Mesenchymal stem cell (in vitro differentiated cells and primary cell): ENCODE measurements at places on chromosomes 7 and 10.

DNA sequence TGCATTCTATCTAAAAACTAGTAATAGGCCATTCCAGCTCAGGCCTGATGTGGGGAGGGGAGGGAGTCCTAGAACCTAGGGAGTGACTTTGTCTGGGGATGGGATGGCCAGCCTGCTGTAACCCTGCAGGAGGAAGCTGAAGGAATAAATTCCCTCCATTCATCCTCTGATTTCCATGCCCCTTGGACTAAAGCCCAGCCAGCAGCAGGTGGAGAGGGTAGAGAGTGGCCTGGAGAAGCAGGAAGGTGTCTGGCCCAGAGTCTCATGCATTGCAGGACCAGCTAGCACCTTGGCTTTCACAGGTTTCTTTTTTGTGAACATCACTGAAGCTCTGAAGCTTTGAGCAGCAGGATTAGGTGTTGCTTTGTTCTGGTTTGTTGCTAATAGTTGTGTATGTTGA, 32.8 kb upstream of the CDH23 start:
- H3K27me3 ChIP-seq, result no peaks in the 10 kb centered on the region
- no peak overlapping the region for H3K27ac ChIP-seq
- DNase-seq, result no peak
- no peak overlapping the region for H3K4me3 ChIP-seq
- peaks cover 4% of the 10 kb centered on the region for H3K4me1 ChIP-seq
- no peaks in the 10 kb centered on the region for H3K36me3 ChIP-seq

DNA sequence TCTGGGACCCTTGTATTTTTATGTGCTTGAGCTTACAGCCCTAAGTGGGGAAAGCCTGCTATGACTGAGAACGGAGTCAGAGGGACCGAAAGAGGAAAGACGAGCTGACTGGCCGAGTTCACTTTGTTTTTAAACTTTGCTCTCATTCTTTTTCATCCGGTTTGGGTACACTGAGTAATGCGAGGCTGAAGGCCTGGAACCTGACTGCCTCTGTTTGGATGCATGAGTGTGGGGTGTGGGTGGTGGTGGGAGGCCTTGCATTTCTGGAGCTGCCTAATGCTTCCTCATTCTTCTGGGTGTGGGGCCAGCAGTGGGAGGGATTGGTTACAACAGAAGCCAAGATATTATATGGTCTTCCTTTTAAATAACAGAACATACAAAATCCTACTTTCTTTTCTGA, 155.5 kb downstream of the BUB3 start:
- no peaks in the 10 kb centered on the region for H3K36me3 ChIP-seq
- H3K4me3 ChIP-seq, result no peak overlapping the region
- no peak overlapping the region for H3K27ac ChIP-seq
- no peaks in the 10 kb centered on the region for H3K4me1 ChIP-seq
- H3K27me3 ChIP-seq, result no peaks in the 10 kb centered on the region

DNA sequence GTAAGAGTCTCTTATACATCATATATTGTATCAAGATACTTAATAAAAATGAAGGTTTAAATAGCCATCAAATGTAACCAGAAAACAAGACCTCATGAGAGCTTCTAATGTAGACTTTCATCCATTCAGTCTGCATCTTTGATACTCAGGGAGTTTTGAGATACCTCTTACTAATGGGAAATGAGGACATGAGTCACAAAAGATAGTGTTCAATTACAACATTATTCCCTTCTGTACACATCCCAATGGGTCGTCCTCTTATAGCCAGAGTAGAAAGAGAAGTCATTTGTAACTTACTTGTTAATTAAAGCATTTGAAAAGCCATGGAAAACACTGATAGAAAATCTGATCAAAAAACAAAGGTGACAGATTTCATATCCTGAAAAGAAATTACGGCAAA, 19.4 kb downstream of the SHTN1 start:
- no peaks in the 10 kb centered on the region for H3K4me1 ChIP-seq
- no peak overlapping the region for H3K27ac ChIP-seq
- DNase-seq, result peak; percentile 23
- no peaks in the 10 kb centered on the region for H3K36me3 ChIP-seq
- H3K27me3 ChIP-seq, result no peaks in the 10 kb centered on the region

DNA sequence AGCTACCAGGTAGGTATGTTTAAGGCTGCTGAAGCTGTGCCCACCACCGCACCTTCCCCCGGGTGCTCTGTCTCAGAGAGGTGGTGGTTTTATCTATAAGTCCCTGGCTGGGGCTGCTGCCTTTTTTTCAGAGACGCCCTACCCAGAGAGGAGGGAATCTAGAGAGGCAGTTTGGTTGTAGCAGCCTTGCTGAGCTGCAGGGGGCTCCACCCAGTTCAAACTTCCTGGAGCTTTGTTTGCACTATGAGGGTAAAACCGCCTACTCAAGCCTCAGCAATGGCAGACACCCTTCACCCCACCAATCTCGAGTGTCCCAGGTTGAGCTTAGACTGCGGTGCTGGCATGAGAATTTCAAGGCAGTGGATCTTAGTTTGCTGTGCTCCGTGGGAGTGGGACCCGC, 43.6 kb upstream of the CYP2C18 start:
- no peak overlapping the region for H3K27ac ChIP-seq
- H3K36me3 ChIP-seq, result no peaks in the 10 kb centered on the region
- H3K27me3 ChIP-seq, result no peaks in the 10 kb centered on the region
- DNase-seq, result no peak
- no peak overlapping the region for H3K4me3 ChIP-seq
- no peaks in the 10 kb centered on the region for H3K4me1 ChIP-seq

GRCh38 chr10:58666024-58666423, 153.4 kb downstream of the BICC1 start:
- DNase-seq, result no peak
- no peaks in the 10 kb centered on the region for H3K27me3 ChIP-seq

GRCh38 chr10:34967335-34967880, 122.7 kb downstream of the CUL2 start:
- no peaks in the 10 kb centered on the region for H3K36me3 ChIP-seq
- no peak overlapping the region for H3K27ac ChIP-seq

DNA sequence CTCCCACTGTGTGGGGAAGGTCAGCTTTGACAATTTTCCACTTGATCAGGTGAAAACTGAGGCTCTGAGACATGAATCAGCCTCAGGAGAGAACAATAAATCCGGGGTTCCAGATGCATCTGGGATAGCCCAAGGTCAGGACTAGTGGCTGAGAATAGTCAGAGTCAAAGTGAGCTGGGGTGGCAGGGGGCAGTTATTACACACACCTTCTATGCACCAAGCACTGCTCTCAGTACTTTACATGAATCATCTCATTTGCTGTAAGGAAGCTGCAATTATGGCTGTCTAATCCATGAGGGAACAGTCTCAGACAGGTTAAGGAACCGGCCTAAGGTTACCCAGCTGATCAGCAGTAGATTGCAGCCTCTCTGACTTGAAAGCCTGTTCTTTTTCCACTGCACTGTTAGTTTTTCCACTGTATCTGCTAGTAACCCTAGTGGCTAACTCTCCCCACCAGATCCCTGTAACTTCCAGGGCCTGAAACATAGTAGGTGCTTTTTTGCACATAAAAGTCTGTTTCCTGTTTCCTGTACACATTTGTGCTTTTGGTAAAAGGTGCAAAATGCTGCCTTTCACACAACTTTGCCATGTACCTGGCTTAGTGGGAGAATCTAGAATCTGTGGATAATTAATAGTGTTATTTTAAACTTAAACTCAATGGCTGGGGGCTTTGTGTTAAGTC, 125.9 kb downstream of the EMX2 start:
- no peak overlapping the region for H3K4me3 ChIP-seq
- no peak for DNase-seq
- H3K36me3 ChIP-seq, result no peaks in the 10 kb centered on the region
- no peaks in the 10 kb centered on the region for H3K4me1 ChIP-seq
- H3K27ac ChIP-seq, result no peak overlapping the region
- peaks cover 3% of the 10 kb centered on the region for H3K27me3 ChIP-seq

- H3K36me3 ChIP-seq, result peaks cover 75% of the 10 kb centered on the region
- peak; percentile 68 for DNase-seq
- H3K4me3 ChIP-seq, result no peak overlapping the region
- H3K27ac ChIP-seq, result no peak overlapping the region
- H3K27me3 ChIP-seq, result no peaks in the 10 kb centered on the region
Measured at GRCh38 chr10:124992462-124993344, 50.8 kb downstream of the ZRANB1 start.

GRCh38 chr7:114934713-114935112, 12.8 kb downstream of the MDFIC start:
- no peak for DNase-seq
- no peak overlapping the region for H3K4me3 ChIP-seq
- no peak overlapping the region for H3K27ac ChIP-seq
- no peaks in the 10 kb centered on the region for H3K36me3 ChIP-seq
- H3K4me1 ChIP-seq, result peaks cover 2% of the 10 kb centered on the region

DNA sequence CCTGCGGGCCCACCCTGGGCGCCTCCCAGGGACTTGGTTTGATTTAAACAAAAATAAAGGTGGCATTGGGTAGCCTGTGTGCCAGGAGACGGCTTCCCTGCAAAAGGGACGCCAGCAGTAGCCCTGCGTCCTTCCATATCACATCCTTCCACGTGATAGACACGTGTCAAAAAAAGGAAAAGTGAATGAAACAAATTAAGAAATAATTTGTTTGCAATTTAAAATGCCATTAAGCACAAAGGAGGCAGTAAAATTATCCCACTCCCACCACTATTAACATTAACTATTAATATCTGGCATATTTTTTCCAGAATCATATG, 7.6 kb downstream of the TACR2 start:
- H3K4me1 ChIP-seq, result peaks cover 14% of the 10 kb centered on the region
- no peak for DNase-seq
- no peaks in the 10 kb centered on the region for H3K27me3 ChIP-seq
- H3K36me3 ChIP-seq, result peaks cover 3% of the 10 kb centered on the region
- H3K4me3 ChIP-seq, result peak overlapping the region; percentile 72
- H3K27ac ChIP-seq, result no peak overlapping the region

- DNase-seq, result no peak
- H3K27ac ChIP-seq, result no peak overlapping the region
- H3K4me1 ChIP-seq, result peaks cover 4% of the 10 kb centered on the region
- H3K27me3 ChIP-seq, result no peaks in the 10 kb centered on the region
- no peaks in the 10 kb centered on the region for H3K36me3 ChIP-seq
- H3K4me3 ChIP-seq, result no peak overlapping the region
Measured at GRCh38 chr10:12750526-12751201, 250.8 kb downstream of the CCDC3 start.

- H3K36me3 ChIP-seq, result no peaks in the 10 kb centered on the region
- no peak overlapping the region for H3K27ac ChIP-seq
- DNase-seq, result no peak
- no peaks in the 10 kb centered on the region for H3K27me3 ChIP-seq
Measured at GRCh38 chr7:21568762-21569161, 25.9 kb downstream of the DNAH11 start.

GRCh38 chr7:100561491-100562194, 12.1 kb downstream of the SAP25 start:
- no peak for DNase-seq
- peaks cover 2% of the 10 kb centered on the region for H3K4me1 ChIP-seq
- no peak overlapping the region for H3K4me3 ChIP-seq

GRCh38 chr10:71996592-71997371, 32.6 kb downstream of the CHST3 start:
- peaks cover 32% of the 10 kb centered on the region for H3K4me1 ChIP-seq
- H3K4me3 ChIP-seq, result no peak overlapping the region
- no peaks in the 10 kb centered on the region for H3K36me3 ChIP-seq
- H3K27ac ChIP-seq, result no peak overlapping the region
- no peaks in the 10 kb centered on the region for H3K27me3 ChIP-seq
